ENCODE measurements at places on chromosomes 4 and X.

- no peak overlapping the region for H3K4me3 ChIP-seq
- no peaks in the 10 kb centered on the region for H3K4me1 ChIP-seq
- no peaks in the 10 kb centered on the region for H3K36me3 ChIP-seq
- H3K27me3 ChIP-seq = no peaks in the 10 kb centered on the region
Observed at GRCh38 chr4:3657902-3658529, 108.2 kb upstream of the ADRA2C start.

DNA sequence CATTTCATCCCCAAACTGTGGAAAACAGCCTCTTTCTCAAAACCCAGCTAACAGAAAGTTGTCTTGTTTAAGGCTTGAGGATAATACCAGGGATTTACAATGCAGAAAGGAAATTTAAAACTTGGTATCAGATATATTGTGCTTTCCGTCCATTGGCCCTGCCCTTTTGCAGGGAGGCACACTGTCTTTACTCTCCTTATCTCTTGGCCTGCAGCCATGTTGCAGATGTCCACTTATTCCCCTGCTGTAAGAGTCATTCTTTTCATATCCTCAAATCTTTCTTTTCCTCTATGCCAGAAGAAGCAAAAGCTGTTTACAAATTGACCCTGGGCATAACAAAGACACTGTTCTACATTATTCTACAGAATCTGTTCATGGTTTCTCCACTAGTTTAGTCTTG, 75.6 kb upstream of the DYNLT3 start:
- H3K4me1 ChIP-seq = no peaks in the 10 kb centered on the region
- no peak overlapping the region for H3K27ac ChIP-seq
- H3K4me3 ChIP-seq = no peak overlapping the region
- H3K36me3 ChIP-seq = no peaks in the 10 kb centered on the region

DNA sequence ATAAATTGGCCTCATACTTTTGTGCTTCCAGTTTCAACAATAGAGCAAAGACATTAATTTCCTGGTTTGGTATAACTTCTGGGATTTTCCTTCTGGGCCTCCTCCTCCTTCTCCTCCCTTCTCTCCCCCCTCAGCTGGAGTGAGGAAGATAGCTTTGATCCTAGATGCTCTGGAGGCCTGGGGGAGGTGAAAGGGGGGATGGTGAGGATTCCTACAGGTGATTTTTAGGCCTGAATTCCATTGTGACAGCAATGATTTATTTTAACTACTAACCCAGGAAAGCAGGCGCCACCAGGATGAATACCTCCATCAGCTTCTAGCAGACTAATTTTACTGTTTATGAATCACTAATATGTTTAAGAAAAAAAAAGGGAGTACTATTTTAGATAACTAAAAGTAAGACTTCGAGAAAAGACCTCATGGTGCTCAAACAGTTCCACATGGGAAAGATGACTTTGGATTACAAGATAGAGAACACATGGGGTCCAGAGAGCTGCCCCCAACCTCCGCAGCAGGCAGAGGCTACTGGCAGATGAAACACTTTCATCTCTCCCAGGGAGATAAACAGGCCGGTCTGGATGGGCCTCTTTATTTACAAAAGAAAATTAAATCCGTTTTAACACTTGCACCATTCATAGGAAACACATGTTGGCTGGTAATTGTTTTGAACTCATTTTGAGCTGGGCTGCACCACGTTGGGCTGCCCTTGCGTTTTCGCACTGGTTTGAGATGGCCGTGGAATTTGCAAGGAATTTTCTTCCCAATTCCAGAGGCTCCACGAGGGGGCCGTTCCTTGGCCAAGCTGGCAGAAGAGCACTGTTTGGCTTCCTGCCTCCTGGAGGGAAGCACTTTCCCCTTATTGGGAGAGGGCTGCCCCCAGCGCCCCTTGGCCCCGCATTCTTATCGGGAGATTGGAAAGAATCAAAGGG, 125.1 kb upstream of the STX18 start:
- H3K4me1 ChIP-seq = peaks cover 2% of the 10 kb centered on the region
- no peak overlapping the region for H3K27ac ChIP-seq
- DNase-seq = no peak
- no peak overlapping the region for H3K4me3 ChIP-seq
- no peaks in the 10 kb centered on the region for H3K36me3 ChIP-seq
- no peaks in the 10 kb centered on the region for H3K27me3 ChIP-seq

- no peaks in the 10 kb centered on the region for H3K36me3 ChIP-seq
- peaks cover 31% of the 10 kb centered on the region for H3K4me1 ChIP-seq
- no peak overlapping the region for H3K4me3 ChIP-seq
- H3K27ac ChIP-seq = no peak overlapping the region
- H3K27me3 ChIP-seq = peaks cover 5% of the 10 kb centered on the region
Observed at GRCh38 chr4:40722576-40723161, 27.1 kb upstream of the NSUN7 start.

GRCh38 chr4:5640096-5640495, 68.3 kb downstream of the EVC2 start:
- H3K27me3 ChIP-seq = no peaks in the 10 kb centered on the region
- DNase-seq = no peak
- no peaks in the 10 kb centered on the region for H3K36me3 ChIP-seq
- H3K4me1 ChIP-seq = no peaks in the 10 kb centered on the region
- H3K4me3 ChIP-seq = no peak overlapping the region

DNA sequence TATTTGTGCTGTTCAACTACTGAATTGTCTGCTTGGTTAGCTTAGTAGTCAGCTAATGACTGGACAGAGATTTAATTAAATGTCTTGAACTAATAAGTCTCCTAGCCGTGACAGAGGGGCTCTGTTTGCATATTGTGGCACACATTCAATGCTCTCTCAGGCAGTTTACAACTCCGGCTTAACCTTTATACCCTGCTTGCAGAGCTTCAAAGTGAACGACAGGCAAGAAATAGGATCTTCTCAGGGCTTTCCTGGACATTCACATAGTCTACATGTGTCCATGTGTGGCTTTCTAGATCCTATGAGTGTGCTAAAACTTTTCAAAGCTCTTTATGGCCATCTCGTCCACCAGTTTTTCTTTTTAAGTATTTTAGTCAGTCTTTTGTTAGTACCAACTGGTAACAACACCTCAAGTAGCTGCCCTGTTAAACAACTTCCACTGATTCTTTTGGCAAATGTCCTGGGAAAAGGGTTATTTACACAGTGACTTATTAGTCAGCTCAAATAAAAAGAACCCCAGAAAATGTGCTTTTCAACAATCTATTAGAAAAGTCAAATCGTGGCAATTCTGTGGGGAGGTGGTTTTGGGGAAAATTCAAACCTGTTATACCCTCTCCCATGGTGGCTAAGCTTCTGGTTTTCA, 28.6 kb downstream of the OR13H1 start:
- H3K36me3 ChIP-seq = no peaks in the 10 kb centered on the region
- no peak overlapping the region for H3K4me3 ChIP-seq
- no peaks in the 10 kb centered on the region for H3K4me1 ChIP-seq
- no peak overlapping the region for H3K27ac ChIP-seq
- DNase-seq = no peak

DNA sequence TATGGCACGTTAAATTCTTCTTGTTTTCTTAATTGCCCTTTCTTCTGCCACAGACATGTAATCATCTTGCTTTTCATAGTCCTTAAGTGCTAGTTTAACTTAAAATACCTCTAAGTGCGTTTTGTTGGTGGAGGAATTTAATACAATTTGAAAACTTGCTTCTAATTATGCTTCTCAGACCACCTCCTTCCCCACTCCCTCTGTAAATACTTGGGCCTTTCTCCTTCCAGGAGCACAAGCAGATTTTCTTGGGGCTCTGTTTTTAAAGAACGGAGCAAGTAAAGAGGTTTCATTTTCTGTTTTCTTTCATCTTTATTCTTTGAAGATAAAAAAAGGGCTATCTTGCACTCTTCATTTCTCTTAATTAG, 559 bp upstream of the PCDH18 start:
- no peak overlapping the region for H3K27ac ChIP-seq
- no peaks in the 10 kb centered on the region for H3K4me1 ChIP-seq
- DNase-seq = no peak
- no peaks in the 10 kb centered on the region for H3K36me3 ChIP-seq
- H3K27me3 ChIP-seq = peaks cover 3% of the 10 kb centered on the region

GRCh38 chr4:186946136-186946535, 222.5 kb upstream of the FAT1 start:
- H3K4me1 ChIP-seq = no peaks in the 10 kb centered on the region
- no peak overlapping the region for H3K4me3 ChIP-seq
- H3K27ac ChIP-seq = no peak overlapping the region
- DNase-seq = no peak
- H3K36me3 ChIP-seq = no peaks in the 10 kb centered on the region

DNA sequence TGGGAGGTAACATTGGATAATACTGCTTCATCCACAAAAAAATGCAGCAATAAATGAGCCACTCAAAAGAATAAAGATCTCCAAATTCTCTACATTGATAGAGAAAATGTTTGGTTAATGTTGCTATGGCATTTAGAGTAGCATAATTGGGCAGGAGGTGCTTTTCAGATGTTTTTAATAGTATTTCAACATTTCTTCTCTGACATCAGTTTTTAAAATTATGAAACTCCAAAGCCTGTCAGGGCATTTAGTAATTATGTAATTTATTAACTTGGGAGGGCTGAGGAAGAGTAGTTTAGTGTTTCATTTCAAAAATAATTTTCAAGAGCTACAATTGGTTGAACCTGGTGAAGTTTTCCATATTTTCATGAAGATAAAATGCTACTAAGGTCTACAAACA, 211.3 kb upstream of the INTU start:
- no peak for DNase-seq
- no peaks in the 10 kb centered on the region for H3K4me1 ChIP-seq
- H3K27me3 ChIP-seq = no peaks in the 10 kb centered on the region
- no peak overlapping the region for H3K4me3 ChIP-seq
- H3K36me3 ChIP-seq = no peaks in the 10 kb centered on the region

Data from activated T-helper 2 cell treated with anti-CD3 and anti-CD28 coated beads, Interferon-gamma antibody, Interleukin-2, Interleukin-4, amounts not matched to agents 10 μg/mL and 5 μg/mL and 100 μg/mL, durations not matched to agents 14 hours and 24 hours and 36 hours (primary cell).